ENCODE measurements at places on chromosomes 3 and 15.

DNA sequence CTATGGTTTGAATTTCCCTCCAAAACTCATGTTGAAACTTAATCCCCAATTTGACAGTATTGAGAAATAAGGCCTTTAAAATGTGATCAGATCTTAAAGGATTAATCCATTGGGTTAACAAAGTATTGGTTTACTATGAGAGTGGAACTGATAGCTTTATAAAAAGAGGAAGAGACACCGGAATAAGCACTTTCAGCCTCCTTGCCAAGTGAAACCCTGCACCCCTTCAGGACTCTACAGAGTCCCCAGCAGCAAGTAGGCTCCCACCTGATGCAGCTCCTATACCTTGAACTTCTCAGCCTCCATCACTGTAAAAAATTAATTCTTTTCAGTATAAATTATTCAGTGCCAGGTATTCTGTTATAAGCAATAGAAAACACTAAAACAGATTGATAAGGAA, 348.3 kb downstream of the CGGBP1 start:
- DNase-seq: no peak

DNA sequence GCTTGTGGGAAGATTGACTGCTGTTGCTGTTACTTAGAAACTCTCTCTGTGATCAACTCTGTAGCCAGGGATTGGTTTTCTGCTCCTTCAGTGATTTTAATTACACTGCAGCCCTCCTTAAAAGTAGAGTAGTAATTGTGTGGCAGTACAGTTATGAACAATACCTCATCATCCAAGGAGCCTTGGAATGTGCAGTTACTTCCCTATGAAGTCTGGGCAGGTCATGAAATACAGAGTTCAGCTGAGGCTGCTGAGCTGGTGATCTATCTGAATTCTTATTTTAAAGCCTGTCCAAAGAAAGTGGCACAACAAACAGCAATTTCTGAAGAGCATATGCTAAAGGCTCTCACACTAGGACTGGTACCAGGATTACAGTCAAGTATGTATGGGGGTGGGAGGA, 37.4 kb upstream of the MRPL3 start:
- DNase-seq: no peak

GRCh38 chr3:72068621-72069020, 283.7 kb upstream of the PROK2 start:
- no peak for DNase-seq

DNA sequence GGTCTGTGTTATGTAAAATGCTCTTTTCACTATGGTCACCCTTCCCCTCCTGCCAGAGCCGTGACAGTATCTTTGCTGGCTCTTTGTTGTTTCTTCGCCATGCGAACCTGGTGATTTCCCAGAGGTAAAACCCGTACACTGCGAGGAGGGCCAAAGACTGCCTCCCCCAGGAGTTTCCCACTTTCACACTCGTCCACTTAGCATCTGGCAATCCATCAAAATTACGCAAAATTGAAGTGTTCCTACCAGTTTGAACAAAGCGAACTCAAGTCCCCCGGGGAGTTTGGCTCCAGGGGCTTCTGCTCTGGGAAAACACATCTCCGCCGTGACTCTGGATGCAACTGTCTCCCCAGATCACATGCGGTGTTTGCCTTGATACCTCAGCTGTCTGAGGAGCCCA, 239.9 kb downstream of the FAM43A start:
- no peak for DNase-seq

DNA sequence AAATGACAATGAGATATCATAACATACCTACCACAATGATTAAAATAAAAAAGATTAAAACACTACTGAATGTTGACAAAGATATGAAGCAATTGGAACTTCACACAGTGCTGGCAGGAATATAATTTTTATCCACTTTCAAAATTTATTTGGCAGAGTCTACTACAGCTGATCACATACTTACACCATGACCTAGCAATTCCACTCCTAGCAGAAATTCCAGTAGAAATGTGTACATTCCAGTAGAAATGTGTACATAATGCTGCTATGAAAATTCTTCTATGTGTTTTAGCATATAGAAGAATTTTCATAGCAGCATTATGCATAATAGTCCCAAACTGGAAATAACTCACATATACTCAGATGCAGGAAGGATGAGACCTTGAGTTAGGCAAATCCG, 43.5 kb downstream of the IFT57 start:
- no peak for DNase-seq

GRCh38 chr15:65370885-65371284, 6.9 kb downstream of the IGDCC3 start:
- DNase-seq: no peak

- DNase-seq: no peak
Measured at GRCh38 chr3:106206146-106206545, 337.3 kb upstream of the CBLB start.

- no peak for DNase-seq
Measured at GRCh38 chr15:29770796-29771195, 51.5 kb downstream of the TJP1 start.

GRCh38 chr3:128849911-128850455, 29.4 kb upstream of the ACAD9 start:
- no peak for DNase-seq

DNA sequence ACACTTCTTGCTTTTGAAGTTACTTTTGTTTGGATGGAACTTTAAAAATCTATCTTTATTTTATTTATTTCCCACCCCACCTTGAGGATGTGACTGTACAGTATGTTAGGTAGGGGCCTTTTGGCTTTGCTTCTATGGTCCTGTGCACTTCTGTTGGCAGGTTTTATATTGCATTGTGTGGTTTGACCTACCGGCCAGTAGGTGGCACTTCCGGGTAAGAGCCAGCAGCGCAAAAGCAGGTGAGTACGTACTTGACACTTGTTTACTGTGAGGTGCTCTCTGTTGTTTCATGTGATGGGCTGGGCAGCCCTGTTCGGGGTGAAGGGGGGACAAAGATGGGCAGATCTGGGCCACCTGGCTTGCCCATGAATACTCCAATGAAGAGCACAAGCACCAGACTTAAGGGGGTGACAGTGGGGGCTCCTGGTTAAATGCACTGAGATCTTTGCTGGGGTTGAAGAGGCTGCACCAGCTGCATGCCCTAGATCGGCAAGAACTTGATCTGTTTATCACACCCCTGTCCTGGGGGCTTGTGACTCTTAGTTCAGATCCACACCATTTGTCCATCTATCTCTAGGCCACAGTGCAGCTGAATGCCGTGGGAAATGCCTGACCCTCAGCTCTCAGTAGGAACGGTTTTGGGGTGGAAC, 131.6 kb downstream of the NLGN1 start:
- DNase-seq: no peak

DNA sequence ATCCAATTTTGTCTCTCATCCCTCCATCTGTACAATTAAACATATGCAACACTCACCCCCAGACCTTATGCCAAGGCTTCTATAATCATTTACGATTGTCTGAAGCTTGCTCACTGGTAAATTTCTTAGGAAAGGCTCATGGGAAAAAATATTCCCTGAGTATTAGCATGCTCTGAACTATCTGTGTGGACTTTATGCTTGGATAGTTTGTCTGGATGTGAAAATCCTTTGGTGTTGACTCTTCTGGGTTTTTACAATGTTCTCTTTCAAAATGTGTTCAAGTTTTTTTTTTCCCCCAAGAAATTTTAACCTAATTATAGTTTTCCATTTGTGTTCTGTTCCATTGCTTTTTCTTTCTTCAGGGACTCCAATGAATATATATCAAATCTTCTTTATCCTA, 19.9 kb upstream of the TTBK2 start:
- DNase-seq: no peak

DNA sequence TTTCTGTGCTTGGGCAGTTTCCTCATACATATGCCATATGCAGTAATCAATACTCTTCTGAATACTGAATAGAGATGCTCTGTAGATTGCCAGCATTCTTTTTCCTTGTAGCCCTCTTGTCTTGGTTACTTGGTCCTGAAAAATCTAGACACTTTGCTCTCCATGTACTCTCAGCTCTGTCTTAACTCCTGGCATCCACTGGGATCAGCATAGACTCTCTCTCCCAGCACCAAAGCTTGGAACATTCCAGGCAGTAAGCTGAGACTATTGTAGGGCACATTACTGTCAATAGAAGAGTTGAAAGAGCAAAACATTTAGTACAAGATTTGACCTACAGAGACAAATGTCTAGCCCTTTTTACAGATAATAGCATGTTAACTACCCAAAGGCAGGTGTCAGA, 1100.3 kb downstream of the TBL1XR1 start:
- no peak for DNase-seq

DNA sequence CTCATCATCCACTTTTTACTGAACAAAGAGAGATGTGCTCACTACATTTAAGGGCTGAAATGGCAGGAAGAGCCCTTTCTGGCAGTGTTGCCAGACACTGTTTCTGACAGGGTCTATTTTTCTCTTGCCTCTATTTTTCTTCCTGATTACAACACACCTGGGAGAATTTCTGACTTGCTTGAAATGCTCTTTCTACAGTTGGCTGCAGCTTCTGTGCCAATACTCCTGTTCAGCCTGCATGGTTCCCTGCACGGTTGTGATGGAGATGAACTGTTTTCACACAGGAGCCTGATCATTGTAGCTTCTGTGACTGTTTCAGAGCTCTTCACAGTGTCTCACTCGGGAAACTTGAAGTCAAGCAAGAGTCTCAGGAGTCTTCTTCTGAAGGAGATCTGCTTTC, 83.0 kb upstream of the DLG1 start:
- DNase-seq: no peak

GRCh38 chr3:31011380-31011779, 116.9 kb upstream of the GADL1 start:
- DNase-seq: no peak

GRCh38 chr3:100033903-100034471, 80.3 kb downstream of the FILIP1L start:
- no peak for DNase-seq

DNA sequence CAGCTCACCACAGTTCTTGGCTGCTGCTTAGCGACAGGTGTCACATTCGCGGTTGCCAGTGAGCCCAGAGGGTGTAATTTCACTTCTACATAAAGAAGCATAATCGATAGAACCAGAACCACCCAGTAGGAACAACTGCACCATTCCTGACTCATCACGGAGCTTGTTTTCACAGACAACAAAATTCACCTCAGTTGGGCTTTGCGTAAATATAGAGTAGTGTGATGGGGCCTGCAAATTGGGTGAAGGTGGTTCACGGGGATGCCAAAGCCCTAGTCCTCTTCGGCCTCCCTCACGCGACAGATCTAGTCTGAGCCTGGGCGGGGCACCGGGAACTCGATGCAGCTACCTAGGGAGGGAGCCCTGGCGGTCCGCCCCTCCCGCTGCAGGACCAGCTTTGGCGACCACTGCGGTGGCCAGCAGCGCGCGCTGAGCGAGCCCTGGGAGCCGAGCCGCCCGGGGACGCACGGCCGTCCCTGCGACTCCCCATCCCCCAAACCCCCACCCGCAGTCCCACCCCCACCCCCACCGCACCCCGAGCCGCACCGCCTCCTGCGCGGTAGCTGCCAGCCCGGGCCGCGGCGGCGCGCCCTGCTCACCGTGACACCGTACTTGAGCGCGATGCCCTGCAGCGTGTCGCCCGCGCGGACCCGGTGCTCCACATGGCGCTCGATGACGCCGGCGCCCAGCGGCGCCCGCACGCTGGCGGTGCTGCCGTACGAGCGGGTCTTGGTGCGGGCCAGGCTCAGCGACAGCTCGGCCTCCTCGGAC, 519 bp downstream of the LYSMD2 start:
- no peak for DNase-seq

DNA sequence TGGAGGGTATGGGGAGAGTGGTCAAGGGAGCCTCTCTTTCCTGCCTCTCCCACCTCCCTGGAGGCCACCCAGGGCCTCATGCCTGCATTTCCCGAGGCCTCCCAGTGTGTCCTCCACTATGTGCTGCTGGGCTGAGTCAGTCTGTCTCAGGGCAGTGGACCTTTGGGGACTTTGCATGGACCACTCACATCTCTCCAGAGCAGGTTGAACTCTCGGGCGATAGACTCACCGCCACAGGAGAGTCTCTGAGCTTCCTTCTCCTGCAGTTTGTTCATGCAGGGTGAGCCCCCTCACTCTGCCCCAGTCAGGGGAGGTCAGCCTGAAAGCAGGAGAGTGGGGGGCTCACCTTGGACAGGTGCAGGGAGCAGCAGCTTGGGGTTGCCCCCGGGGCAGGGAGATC, 60.5 kb upstream of the SEC22A start:
- DNase-seq: no peak

- no peak for DNase-seq
Measured at GRCh38 chr3:89434621-89435380, 327.4 kb downstream of the EPHA3 start.

- no peak for DNase-seq
Measured at GRCh38 chr3:153960458-153961074, 160.6 kb upstream of the ARHGEF26 start.

DNA sequence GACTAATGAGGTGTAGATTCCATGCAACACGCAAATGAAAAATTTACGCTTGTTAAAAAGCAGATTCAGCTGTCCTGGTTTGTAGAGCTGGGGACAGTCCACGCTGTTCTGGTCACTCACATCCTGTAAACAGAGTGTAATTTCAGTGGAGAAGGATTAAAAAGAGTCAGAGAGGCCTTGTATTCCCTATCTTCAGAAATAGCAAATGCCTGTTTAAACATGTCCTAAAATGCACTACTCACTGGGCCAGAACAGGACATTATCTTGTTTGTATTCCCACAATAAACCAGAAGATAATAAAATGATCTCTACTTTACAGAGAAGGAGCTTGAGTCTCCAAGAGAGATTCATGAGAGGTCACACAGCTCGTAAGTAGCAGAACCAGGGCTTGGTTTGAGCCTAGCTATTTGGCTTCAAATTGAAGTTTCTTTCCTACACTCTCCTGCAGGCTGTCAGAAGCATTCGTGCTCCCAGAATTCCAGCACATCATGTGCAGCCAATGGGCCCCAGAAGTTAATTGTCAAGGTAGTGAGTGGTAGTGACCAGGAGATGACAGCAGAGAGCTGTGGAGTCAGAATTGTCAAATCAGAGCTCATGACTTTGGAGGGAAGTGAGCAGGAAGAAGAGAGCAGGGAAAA, 242.5 kb downstream of the ATP8B4 start:
- DNase-seq: no peak

GRCh38 chr3:9399746-9400145, 2.3 kb downstream of the SETD5 start:
- peak; percentile 11 for DNase-seq

- DNase-seq: no peak
Measured at GRCh38 chr3:72193771-72194430, 409.0 kb upstream of the PROK2 start.

DNA sequence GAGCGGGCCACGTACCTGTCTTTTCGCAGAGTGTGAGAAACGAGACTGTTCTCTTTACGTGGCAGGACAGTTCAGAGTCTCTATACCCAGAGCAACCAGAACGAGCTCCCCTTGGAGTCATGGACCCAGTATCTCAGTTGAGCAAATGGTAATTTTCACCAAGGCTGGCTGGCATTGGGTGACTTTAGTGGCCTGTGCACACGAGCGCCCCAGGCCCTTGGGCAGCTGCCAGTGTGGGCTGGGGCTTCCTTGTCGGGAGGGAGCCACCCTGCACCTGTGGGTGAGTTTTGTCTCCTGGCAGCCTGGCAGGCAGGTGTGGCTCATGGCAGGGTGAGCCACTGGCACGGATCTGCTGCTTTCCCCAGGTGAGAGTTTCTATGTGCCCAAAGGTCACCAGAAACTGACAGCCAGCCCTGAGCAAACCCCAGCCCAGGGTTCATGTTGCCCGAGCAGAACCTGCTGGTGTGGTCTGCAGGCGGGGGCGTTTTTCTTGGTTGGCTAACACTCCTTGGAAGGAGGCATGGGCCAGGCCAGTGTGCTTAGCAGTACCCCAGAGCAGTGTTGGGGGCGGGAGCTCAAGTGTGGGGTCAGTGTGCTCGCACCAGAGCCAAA, 135.0 kb downstream of the TJP1 start:
- DNase-seq: no peak

GRCh38 chr3:78830470-78830869, 937.3 kb downstream of the ROBO1 start:
- DNase-seq: no peak
